ENCODE measurements at places on chromosomes 7 and 10.

- DNase-seq, result no peak
Observed at GRCh38 chr10:120572307-120572706, 115.3 kb downstream of the PLPP4 start.

DNA sequence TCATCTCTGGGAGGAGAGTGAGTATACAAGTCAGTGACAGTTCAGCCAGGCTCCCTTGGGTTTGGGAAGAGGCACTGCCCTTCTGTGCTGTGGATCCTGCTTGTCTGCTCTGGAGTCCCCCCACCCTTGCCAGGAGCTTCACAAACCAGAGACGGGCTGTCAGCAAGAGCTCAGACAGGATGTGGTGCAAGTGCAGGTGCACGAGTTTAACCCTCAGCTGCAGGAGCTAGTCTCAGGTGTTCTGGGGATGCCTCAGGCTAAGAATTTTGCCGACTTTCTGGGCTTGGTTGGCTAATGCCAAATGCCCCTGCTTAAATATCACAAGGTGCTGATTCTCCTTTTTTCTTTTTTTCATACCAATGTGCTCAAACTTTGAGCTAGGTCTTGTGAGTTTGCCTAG, 22.3 kb downstream of the ZNF783 start:
- no peak for DNase-seq

- DNase-seq, result no peak
Observed at GRCh38 chr10:133259602-133259989, 17.1 kb downstream of the ADAM8 start.

- no peak for DNase-seq
Observed at GRCh38 chr10:87702260-87702972, 42.7 kb downstream of the PAPSS2 start.

DNA sequence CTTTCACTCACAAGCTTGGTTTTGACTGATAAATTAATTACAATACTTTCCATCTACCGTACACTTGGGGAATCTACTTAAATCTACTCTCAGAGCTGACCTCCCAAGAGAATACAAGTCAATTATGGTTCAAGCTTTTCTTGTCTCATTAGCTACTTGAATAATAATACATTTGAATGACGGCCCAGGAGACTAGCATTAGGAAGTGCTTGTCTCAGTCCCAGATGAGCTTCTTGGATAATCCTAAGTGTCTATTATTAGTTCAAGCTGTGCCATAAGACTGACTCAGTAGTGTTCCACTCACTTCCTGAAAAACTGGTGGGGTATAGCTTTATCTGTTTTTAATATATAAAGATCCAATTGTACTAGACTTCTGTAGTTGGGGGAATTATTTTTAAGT, 100.2 kb downstream of the GNAT3 start:
- DNase-seq, result no peak

DNA sequence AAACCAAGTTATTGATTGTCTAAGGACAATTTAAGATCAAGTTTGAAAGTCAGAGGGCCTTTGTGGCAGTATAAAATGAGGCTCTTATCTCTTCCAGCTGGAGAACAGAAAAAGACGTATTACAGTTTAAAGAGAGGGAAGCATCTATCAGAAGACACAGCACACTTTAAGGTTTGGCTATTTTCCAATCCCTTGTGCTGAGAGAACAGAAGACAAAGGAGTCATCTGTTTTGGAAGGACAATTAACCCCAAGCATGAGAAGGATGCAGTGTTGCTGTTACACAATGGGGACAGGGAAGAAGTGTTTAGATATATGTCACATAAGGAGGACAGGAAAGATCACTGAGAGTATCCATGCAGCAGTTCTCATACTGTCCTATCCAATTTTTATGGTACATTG, 1224.2 kb upstream of the SORCS1 start:
- DNase-seq, result no peak

GRCh38 chr10:62534031-62534430, 159.9 kb downstream of the ZNF365 start:
- no peak for DNase-seq

GRCh38 chr7:98404840-98405239, 4.0 kb upstream of the BAIAP2L1 start:
- no peak for DNase-seq

DNA sequence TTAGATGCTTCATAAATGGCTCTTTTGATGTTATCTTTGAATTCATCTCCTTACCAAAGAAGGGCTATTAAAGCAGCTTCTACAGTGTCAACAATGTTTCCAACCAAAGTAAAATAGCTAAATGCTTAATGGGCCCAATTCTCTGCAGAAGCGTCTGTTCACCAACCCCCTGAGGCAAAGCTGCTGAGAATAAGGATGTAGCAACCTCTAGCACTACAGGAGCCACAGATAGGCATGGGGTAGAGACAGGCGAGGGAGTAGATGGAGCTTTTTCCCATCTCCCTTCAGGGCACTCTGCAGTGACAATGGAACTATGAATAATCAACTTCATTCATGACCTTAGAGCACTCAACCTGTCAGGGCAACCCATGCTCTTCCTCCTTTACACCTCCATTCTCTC, 134.1 kb downstream of the FZD1 start:
- DNase-seq, result no peak

DNA sequence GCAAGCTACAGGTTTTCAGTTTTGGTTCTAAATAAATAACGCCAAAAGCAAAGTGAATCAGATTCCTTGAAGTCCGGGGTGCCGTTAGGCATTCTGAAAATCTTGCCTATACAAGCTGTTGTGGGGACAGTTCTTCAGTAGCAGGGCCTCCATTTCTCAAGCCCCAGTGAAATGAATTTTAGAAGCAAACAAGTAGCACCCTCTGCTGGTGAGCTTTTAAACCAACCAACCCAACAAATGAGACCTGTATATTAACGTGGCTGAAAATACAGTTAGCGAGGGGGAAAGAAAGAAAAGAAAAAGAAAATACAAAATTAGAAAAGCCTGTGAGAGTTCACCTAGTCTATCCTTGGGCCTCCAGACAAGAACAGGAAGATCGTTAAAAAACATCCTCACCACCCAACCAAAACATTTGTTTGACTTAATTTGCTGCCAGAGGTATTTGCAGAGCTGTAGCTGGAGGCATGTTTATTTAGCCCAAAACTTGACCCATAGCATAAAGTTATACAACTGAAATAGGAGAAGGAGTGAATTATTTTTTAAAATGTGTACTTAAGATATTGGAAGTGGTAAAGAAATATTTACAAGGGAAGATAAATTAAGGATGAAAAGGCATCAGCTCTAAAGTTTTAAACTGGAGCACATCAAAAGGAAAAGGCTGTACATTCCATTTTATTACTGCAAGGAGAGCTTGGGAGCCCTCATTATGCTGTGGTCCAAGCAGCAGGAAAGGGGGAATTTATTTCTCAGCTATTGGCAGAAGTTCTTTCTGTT, 98.9 kb downstream of the DYNC1I1 start:
- DNase-seq, result peak; percentile 68

DNA sequence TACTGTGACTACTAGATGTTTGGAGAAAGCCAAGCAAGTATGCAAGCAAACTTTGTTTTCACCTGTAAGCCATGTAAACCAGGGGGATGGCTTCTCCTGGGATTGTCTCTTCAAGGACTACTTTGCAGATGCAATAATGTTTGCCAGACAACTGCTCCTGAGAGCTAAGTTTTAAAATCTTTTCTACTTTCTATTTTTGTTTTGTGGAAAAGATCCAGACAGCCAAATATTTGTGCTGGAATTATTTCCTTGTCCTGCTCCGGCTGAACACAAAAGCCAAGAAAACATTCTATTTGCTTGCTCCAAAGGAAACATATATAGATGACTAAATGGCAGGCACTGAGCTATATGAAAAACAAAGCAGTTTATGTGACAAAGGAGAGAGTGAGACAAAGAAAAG, 51.6 kb downstream of the TFPI2 start:
- DNase-seq, result peak; percentile 14

DNA sequence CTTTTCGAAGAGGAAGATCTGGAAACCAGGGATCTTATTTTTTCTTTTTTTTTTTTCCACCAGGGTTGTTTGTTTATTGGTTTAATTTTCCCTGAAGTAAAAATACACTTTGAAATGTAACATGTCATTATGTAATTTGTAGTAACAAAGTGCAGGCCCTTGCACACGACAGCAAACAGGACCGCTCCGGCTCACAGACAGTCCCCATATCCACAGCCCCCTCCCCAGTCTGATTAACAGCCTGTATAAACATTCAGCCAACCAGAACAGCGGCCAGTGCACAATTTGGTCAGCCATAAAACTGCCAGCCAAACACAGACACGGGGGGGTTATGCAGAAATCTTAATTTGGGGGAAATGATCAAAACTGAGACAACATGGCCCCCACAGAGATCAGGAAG, 431.6 kb upstream of the NPVF start:
- DNase-seq, result no peak

GRCh38 chr7:7135074-7135473, 47.3 kb upstream of the C1GALT1 start:
- DNase-seq, result no peak

- peak; percentile 86 for DNase-seq
Observed at GRCh38 chr7:3605222-3605621, 304.2 kb downstream of the SDK1 start.

- DNase-seq, result no peak
Observed at GRCh38 chr10:71633920-71634319, 85.7 kb downstream of the C10orf105 start.

- DNase-seq, result no peak
Observed at GRCh38 chr10:70809726-70810125, 6.0 kb upstream of the SGPL1 start.

GRCh38 chr7:85529201-85529600, 342.3 kb upstream of the SEMA3D start:
- DNase-seq, result peak; percentile 82

DNA sequence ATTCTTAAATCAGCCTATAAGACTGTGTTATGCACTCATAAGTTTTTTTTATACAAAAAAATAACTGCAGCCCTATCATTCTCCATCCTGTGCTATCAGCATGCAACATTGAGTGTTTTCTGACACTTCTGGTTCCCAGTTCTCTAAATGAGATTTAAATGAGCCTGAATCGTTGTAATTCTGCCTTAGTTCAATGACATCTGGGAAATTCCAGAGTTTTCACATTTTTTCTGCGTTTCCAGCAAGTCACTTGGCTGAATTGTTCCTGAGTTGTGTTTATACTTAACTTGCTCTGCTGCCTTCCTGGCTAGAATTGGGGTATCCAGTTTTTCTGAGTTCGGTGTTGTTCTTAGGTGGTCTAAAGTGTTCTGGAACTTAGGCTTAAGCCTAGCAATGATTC, 636.1 kb upstream of the FZD8 start:
- no peak for DNase-seq

GRCh38 chr7:100679129-100679926, 5.8 kb downstream of the GNB2 start:
- DNase-seq, result no peak

DNA sequence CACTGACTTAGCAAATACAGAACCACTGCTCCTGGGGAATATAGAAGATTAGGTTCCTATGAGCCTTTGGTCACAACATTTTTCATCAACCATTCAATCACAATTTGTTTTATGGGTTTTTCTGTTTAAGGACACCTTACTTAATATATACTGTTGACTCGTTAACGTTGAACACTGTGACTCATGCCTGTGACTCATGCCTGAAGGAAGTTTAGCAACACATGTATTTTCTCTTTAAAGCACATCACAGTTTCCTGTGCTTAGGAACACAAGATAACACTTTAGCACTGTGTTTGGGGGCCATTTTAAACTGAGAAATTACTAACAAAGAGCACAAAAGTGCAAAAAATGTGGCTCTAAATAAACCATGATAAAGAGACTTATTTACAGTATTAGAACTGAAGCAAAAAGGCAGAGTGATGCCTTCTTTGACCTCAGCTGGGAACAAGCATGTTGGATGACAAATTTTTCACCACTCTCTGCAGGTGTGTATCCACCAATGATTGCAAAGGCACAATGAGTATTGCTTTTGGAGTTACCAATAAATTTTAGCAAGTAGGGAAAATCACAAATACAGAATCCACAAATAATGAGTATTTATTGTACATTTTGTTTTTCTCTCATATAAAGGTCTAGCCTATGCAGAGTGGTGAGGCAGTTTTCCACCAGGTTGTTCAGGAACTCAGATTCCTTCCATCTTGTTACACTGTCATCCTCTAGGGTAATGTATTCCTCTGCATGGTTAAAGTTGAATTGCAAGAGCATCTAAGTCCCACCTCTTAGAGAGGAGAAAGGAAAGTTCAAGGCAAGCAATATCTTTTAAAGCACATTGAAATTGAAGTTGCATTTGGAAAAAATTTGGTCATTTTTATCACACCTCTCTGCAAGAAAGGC, 7.3 kb downstream of the FGFBP3 start:
- DNase-seq, result peak; percentile 96

- no peak for DNase-seq
Observed at GRCh38 chr10:80191589-80192270, 13.6 kb downstream of the ANXA11 start.

GRCh38 chr10:86821388-86821999, 65.1 kb downstream of the BMPR1A start:
- DNase-seq, result peak; percentile 79

- no peak for DNase-seq
Observed at GRCh38 chr10:53284615-53285182, 512.1 kb upstream of the MBL2 start.

DNA sequence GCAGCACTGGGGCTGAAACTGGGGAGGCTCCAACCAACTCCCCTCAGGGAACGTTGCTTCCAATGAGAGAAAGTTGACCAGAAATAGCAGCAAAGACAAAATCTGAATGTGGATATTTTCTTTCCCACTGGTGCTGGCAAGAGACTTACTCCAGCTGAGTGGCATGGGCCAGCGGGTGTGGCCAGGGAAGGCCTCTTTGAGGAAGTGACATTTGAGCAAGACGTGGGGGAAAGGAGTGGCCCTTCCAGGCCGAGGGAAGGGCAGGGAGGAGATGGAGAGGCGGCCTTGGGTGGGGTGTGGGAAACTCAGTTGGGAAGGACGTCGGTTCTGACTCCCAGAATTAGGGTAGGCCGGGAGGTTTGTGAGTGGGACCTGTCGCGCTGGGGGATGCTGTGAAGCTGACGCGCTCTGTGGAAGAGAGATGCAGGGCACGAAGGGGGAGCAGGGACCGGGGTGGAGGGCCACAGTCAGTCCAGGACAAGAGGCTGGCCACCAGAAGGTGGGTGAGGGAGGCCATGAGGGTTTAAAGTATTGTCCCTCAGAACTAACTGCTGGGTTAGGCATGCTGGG, 96.7 kb upstream of the IKZF1 start:
- DNase-seq, result no peak

- peak; percentile 92 for DNase-seq
Observed at GRCh38 chr10:70649526-70649925, 22.8 kb upstream of the ADAMTS14 start.

- peak; percentile 66 for DNase-seq
Observed at GRCh38 chr10:69097729-69098128, 9.8 kb downstream of the SRGN start.

DNA sequence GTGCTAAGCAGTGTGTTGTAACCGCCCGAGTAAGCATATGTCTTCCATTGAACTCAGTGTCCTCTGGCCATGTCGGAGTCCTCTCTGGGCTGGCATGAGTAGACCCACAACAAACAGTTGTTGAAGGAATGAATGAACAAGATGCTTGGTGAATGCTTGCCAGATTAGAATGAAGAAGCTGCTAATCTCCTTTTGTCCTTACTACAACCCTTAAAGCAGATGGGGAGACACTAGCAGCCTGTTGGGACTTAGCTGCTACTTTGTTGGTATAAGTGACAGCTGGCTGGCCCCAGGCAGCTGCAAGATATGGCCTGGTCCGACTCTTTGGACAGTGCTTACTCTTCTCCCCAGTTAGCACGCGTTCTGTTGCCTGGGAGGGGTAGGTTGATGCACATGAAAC, 370.1 kb downstream of the RPS24 start:
- no peak for DNase-seq

GRCh38 chr10:97629289-97629688, 4.0 kb downstream of the MORN4 start:
- no peak for DNase-seq
